ENCODE measurements at places on chromosomes 3 and 15.

DNA sequence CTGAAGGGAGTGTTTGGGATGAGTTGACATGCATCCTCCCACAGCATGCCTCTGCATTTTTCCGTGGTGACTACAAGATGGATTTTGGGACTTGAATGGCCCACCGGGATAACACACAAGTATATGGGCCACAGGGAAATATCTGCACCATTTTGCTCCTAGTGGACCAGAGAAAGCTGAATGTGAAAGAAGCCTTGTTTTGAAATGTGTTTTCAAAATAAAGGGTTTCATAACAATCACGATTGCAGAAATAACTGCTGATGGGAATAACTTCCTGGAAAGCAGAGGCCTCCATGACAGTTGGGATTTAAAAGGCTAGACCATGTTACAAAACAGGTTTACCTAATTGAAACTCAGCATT lies 77.5 kb upstream of the PRR23C start:
- no peak for DNase-seq

GRCh38 chr3:40332684-40333083 lies 23.2 kb downstream of the EIF1B start:
- no peak for DNase-seq

DNA sequence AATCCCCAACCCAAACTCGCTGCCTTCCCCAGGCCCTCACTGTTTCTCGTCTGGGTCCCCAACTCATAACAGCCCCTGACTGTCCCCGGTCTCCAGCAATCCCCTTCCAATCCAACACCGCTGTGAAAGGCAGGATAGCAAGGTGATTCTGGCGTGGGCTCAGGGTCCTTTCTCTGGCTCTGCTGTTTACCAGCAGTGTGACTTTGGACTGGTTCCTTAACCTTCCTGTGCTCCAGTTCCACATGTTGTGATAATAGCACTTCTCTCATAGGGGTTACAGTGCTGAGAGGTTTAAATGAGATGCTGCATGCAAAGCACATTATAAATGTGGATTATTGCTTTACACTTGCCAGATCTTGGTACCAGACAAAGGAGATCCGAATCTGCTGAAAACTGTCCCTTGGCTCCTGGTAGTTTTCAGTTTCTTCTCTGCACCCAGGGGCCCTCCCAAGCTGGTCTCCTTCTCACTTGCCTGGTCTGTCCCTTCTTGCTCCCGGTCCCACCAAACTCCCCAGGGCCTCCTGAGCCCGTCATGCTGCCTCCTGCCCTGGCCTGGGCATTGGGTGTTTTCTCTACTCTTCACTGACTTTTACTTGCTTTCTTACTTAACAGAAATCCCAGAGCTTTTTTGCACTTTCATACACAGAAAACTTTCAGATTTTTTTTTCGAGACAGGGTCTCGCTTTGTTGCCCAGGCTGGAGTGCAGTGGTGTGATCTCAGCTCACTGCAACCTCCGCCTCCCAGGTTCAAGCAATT lies 26.8 kb upstream of the CYP11A1 start:
- DNase-seq: no peak

DNA sequence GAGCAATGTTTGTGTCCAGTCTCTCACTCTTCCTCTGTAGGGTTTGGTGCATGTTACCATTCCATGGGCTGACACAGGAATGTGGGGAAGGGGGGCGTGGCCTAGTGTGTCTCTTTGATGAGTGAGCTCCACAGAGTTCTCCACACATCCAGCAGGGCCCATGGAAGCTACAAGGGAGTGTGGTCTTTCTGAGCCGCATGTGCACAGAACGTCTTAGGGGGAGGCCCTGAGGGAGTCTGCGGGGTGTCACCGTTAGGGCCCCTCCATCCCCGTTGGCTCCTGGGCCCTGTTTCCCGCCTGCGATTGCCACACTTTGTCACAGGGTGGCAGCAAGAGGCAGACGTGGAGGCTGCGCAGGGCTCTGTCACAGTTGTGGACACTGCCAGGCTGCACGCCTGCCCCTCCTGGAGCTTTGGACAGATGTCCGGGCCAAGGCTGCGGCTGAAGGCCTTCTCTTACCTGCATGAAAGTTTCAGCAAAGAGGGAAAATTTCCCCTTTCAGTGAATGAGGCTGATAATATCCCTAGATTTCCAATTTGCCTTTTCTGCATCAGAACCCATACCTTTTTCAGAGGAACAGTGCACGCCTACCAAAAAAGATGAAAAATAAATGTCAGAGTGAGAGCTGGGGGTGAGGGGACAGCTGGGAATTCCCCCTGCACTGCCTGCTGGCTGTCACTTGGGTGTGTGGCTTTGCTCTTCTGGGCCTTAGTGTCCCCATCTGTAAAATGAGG lies 24.3 kb downstream of the CACNA2D3 start:
- DNase-seq: no peak

DNA sequence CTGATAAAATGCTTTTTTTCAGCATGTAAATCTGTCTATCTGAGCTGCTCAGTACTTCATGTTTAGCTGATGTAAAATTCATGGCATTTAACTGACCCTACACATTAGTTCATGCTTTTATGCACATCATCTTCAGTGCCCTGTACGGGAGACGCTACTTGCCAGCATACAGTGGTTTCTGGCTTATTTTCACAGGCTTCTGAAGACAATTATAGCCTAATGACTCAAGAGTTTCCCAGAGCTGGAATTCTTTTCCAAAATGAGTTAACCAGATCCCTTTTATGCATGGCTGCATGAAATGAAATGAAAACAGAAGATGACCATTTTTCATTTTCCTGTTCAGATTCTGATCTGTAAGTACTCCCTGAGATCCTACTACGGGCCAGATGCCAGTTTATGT lies 1061.5 kb downstream of the ROBO2 start:
- no peak for DNase-seq

GRCh38 chr3:77222701-77223100 lies 182.8 kb downstream of the ROBO2 start:
- no peak for DNase-seq

GRCh38 chr15:41881550-41881919 lies 12.3 kb downstream of the SPTBN5 start:
- DNase-seq: no peak

DNA sequence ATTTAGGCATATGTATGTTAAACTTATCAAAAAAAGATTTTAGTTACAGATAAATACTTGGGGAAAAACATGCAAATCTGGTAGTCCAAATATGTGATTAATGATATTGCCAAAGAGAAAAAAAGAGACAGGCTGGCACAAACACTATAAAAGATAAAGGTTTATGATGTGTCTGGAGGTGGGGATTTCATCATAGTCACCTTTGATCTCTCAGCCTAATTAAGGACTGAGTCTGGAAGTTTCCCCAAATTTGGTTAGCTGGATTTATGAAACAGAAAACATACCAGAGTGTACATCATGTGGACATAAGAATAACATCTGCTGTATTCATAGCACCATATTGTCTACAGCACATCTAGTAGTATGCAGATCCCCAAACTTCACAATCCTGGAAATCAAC lies 157.0 kb downstream of the FGF12 start:
- DNase-seq: no peak

DNA sequence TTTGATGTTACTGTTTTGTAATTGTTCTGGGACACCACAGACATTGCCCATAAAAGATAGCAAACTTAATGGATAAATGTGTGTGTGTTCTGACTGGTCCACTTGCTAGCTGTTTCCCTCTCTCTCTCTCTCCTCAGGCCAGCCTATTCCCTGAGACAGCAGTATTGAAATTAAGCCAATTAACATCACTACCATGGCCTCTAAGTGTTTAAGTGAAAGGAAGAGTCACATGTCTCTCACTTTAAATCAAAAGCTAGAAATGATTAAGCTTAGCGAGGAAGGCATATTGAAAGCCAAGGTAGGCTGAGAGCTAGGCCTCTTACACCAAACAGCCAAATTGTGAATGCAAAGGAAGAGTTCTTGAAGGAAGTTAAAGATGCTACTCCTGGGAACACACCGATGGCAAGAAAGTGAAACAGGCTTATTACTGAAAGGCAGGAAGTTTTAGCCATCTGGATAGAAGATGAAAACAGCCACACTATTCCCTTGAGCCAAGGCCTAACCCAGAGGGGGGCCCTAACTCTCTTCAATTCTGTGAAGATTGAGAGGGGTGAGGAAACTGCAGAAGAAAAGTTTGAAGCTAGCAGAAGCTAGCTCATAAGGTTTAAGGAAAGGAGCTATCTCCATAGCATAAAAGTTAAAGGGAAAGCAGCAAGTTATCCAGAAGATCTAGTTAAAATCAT lies 295.1 kb downstream of the CHST2 start:
- DNase-seq: no peak

GRCh38 chr3:8324747-8325146 lies 176.9 kb upstream of the LMCD1 start:
- peak; percentile 19 for DNase-seq

DNA sequence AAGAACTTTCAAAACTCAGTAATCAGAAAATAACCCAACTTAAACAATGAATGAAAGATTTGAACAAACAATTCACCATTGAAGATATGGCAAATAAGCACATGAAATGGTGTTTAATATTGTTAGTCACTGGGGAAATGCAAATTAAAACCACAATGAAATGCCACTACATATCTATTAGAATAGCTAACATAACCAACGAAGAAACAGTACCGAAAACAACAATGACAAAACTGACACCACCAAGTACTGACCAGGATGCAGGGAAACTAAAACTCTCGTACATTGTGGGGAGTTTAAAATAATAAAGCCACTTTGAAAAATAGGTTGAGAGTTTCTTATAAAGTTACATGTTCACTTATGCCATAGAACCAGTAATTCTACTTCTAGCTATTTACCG lies 69.1 kb downstream of the KBTBD8 start:
- DNase-seq: no peak

GRCh38 chr3:53140847-53141845 lies 10.9 kb upstream of the RFT1 start:
- DNase-seq: no peak

DNA sequence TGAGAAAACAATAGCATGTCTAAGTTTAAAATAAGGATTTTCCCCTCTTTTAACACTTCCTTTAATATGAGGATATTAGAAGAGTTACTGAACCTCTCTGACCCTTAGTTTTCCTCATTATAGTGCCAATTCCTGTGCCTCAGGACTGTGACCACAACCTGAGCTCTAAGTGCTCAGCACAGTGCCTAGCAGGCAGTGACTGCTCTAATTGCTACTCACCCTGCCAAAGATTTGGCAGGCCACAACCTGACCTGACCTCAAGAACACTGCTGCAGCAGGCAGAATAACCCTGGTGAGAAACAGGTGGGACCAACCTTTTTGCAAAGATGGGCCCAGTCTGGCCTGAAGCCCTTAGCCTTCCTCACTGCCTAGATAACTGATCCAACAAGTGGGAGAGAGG lies 35.7 kb downstream of the NBEAL2 start:
- no peak for DNase-seq

GRCh38 chr3:126053513-126053912 lies 30.4 kb downstream of the SLC41A3 start:
- no peak for DNase-seq

DNA sequence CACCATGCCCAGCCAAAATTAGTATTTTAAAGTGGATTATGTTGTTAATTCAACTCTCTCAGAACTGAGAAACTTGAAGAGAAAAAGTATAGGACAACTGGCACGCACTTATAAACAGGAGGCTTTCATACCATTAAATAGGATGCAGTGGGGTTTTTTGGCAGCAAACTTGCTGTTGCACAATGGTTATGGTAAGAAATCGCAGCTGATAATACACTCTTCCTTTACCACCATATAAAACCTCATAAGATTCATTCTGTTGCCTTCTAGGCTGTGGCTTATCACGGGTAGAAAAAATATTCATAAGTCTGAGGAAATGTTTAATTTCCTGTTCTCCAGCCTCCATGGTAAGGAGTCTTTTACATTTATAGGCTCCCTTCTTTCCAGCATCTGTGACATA lies 95.3 kb downstream of the TMCO5A start:
- no peak for DNase-seq

DNA sequence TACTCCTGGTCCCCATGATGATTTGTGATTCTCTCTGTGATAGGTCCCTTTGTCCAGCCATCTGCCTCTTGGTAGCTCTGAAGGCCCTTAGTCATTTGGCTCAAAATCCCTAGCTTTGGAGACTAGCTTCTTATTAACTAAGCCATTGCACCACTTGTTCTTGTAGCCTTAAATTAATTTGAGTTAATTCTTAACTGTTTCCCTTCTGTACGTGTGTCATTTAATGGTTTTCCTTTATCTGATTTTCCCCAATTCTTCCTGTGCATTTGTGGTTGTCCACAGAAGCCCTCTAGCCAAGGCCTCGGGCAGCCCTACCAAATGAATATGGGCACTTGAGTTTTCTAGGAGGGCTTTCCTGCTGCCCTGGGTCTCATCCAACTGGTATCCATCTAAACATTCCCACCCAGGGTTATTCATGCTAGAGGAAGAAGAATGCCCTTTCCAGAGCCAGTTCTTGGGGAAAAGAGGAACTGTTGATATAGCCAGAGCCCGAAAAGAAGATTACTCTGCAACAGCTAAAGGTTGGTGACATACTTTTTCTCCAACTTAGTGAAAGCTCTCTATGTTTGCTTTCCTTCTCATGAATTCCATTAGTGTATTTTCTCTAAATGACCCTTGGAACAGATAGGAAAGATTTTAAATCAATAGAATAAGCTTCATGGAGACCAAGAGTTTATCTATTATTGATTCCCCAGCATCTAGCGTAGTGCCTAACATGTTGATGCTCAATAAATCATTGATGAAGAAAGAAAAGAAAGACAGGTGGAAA lies 44.2 kb upstream of the ZBTB38 start:
- no peak for DNase-seq

DNA sequence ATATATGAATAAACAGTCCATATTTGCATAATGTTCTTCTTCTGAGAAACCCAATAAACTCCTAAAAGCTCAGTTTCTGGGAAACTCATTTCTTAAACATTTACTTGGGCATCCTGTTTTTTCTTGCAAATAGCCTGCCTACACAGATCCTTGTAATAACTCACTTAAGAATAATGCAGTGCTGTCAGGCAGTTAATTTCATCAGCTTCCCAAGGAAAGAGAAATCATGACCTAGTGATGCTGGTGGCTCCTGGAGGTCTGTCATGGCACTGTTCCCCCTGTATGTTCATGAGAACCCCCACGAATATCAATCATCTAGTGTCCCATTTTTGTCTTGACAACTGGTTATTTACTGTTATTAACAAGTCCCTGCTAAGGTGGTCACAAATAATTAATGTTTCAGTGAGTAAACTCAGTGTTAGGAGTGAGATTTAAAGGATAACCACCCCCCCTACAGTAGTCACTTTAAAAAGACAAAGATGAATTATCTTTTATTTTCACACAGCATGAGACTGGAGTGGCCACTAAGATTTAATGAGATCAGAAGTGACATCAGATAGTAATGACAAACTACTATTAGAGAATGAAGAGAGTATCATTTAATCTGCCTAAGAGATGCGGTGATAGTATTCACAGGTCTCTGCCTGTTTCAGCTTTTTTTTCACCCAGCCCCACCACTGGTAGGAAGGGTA lies 279.5 kb upstream of the NECTIN3 start:
- no peak for DNase-seq

- no peak for DNase-seq
Measured at GRCh38 chr15:72175186-72176044, 22.2 kb downstream of the GRAMD2A start.

- DNase-seq: no peak
Measured at GRCh38 chr3:28280781-28281180, 39.4 kb downstream of the CMC1 start.

- DNase-seq: no peak
Measured at GRCh38 chr3:134374105-134374790, at the start of gene AMOTL2. Gene AMOTL2, minus strand, starts transcription at chr3:134374447. Its CDS starts 3,014 bp downstream, at chr3:134371433.

GRCh38 chr3:757711-758110 lies 335.1 kb upstream of the CNTN6 start:
- no peak for DNase-seq
